Hair follicular keratinocyte (primary cell): ENCODE measurements at places on chromosomes 16 and 17. TPM values are rescaled to one million over a fixed set of nuclear protein-coding genes. Genes with fewer than 3 reads are reported as not detected.

TBC1D3H gene
- not detected in 2 replicates for total RNA-seq

CSH2 gene
- total RNA-seq, result not detected in 2 replicates

CLTC gene
- total RNA-seq, result 169 and 172 TPM in 2 replicates

ASPHD1 gene
- total RNA-seq, result 5.0 and 7.8 TPM in 2 replicates

CEP295NL gene
- not detected in 2 replicates for total RNA-seq

KRT33A gene
- not detected in 2 replicates for total RNA-seq

PYDC1 gene
- total RNA-seq, result not detected in 2 replicates

SLC47A1 gene
- 1.3 and 5.2 TPM in 2 replicates for total RNA-seq

USP43 gene
- total RNA-seq, result 6.9 and 11.4 TPM in 2 replicates

PRKCB gene
- not detected in 2 replicates for total RNA-seq

CSF3 gene
- total RNA-seq, result 17.7 and 89.3 TPM in 2 replicates

CD79B gene
- total RNA-seq, result 1.3 TPM in 1 of 2 replicates, not detected in the other

PABPN1L gene
- not detected in 2 replicates for total RNA-seq

BEAN1 gene
- total RNA-seq, result 0.04 and 0.16 TPM in 2 replicates

PYY gene
- total RNA-seq, result 0.11 TPM in 1 of 2 replicates, not detected in the other

ZP2 gene
- not detected in 2 replicates for total RNA-seq

KRT17 gene
- 10,873 and 11,761 TPM in 2 replicates for total RNA-seq

PSMB3 gene
- 245 and 391 TPM in 2 replicates for total RNA-seq

PRSS33 gene
- not detected in 2 replicates for total RNA-seq

CLEC19A gene
- total RNA-seq, result not detected in 2 replicates

SPNS3 gene
- 0.04 and 0.23 TPM in 2 replicates for total RNA-seq

HEATR9 gene
- not detected in 2 replicates for total RNA-seq
